ENCODE measurements at places on chromosomes 1 and 21. TPM values are rescaled to one million over a fixed set of nuclear protein-coding genes. Genes with fewer than 3 reads are reported as not detected.

DNA sequence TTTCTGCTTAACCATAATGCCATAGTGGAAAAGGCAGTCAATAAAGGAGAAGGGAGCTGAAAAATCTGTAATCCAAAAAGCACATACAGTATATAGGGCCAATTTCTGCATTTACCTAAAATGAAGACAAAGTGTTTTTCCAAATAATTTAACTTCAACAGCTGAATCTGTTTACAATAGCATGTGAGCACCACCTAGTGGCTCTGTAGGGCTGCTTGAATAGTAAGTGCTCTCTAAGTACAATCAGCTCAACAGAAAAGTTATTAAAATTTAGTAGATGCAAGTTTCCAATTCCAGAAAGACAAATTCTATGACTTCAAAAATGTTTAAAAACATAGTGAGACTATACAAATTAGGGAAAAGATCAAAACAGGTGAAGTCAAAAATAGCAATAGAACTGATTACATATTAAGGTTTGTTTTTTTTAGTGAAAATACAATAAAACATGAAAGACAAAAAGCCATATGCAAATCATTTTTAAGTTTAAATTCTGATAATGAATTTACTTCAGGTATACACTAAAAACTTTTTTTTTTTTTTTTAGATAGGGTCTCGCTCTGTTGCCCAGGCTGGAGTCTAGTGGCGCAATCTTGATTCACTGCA lies 220.0 kb downstream of the SETD4 start:
- H3K36me3 ChIP-seq: no peaks in the 10 kb centered on the region
- DNase-seq: no peak
- H3K27me3 ChIP-seq: no peaks in the 10 kb centered on the region
- no peaks in the 10 kb centered on the region for H3K4me1 ChIP-seq
- H3K4me3 ChIP-seq: no peak overlapping the region
- H3K27ac ChIP-seq: no peak overlapping the region

DNA sequence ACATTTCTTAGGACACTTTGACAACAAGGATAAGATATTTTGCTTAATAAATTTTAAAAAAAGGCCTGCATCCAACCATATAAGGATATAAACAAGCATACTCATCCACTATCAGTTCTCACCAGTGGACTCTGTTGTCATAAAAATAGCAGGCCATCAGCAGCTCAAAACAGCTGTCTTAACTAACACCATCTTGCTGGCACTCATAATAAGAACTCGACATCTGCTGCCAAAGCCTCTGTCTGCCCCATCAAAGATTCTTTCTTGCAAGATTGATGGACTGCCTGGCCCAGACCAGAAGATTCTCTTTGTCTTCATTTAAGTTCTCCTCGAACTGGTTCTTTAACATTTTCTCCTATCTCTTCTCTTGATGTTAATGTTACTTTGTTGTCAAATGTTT lies 10.1 kb downstream of the JMJD4 start:
- H3K27ac ChIP-seq: no peak overlapping the region
- no peak for DNase-seq
- peaks cover 5% of the 10 kb centered on the region for H3K4me1 ChIP-seq
- H3K27me3 ChIP-seq: no peaks in the 10 kb centered on the region
- no peaks in the 10 kb centered on the region for H3K36me3 ChIP-seq
- H3K4me3 ChIP-seq: no peak overlapping the region

GRCh38 chr1:167454304-167454893 lies 63.9 kb downstream of the CD247 start:
- peaks cover 25% of the 10 kb centered on the region for H3K27me3 ChIP-seq
- no peaks in the 10 kb centered on the region for H3K36me3 ChIP-seq
- no peak overlapping the region for H3K27ac ChIP-seq
- DNase-seq: no peak

DNA sequence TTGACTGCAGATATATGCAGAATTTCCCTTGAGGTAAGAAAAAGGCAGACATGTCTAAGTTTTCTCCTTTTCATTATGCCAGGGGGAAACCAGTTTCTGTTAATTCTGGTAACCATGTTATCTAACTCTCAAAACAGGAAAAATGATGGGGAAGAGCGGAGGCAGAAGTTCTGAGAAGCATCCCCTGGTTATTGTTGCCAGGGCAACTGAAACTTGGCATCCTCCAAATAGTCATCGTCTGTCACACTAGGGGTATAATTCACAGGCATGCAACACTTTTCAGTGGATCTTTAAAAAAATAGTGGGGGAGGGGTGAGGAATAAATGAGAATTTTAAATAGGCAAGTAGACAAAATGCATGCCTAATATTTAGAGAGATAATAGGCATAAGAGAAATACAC lies 715.3 kb upstream of the CXADR start:
- no peaks in the 10 kb centered on the region for H3K27me3 ChIP-seq
- H3K4me1 ChIP-seq: no peaks in the 10 kb centered on the region
- no peaks in the 10 kb centered on the region for H3K36me3 ChIP-seq
- DNase-seq: no peak

TDRD5 gene
- total RNA-seq: 1.3 TPM

- peak overlapping the region; percentile 69 for H3K27ac ChIP-seq
- peak overlapping the region; percentile 36 for H3K4me3 ChIP-seq
- peaks cover 27% of the 10 kb centered on the region for H3K36me3 ChIP-seq
- peaks cover 49% of the 10 kb centered on the region for H3K4me1 ChIP-seq
- DNase-seq: peak; percentile 72
These were observed 9.4 kb downstream of the EPHA2 start for GRCh38 chr1:16146279-16147155.

MNDA gene
- not detected for total RNA-seq

KRTAP19-2 gene
- not detected for total RNA-seq

CR2 gene
- total RNA-seq: 4.1 TPM

DNA sequence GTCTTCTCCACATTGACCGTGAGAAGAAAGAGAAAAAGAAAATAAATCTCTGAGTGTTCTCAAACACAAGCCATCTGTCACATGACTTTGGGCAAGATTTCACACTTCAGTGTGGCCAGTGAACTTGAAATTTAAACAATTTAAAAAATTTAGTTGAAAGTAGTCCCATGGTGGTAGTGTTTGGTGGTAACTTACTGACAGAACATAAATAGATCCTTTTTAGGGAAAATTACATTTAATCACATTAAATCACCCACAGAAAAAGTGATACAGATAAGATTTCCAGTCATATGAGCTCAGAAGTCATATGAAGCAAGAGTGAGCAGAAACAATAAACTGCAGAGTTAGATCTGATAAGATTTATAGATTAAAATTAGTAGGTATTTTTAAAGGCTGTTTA lies 31.9 kb upstream of the SGIP1 start:
- no peaks in the 10 kb centered on the region for H3K4me1 ChIP-seq
- no peaks in the 10 kb centered on the region for H3K27me3 ChIP-seq
- H3K27ac ChIP-seq: no peak overlapping the region
- H3K36me3 ChIP-seq: no peaks in the 10 kb centered on the region
- H3K4me3 ChIP-seq: no peak overlapping the region

CHODL gene
- total RNA-seq: 0.73 TPM

DNA sequence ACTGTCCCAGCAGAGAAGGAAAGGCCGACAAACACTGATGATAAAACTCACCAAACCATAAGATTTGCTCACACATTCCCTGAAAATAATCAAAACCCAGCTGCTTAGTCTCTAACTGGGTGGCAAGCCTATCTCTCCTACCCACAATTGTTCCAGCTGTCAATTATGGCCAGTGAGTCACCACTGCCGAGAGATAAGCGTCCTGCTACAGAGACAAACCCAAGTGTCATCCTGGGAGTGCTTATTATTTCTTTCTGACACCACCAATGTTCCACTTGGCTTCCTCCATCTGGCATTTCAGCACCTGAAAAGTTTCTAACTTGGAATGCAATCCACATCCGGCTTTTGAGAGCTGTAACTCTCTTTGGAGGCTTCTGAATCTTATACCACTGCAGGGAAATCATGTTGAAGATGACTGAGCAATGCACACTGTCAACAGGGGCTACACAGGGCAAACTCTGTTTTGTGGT lies 51.5 kb upstream of the VAV3 start:
- DNase-seq: no peak
- no peak overlapping the region for H3K27ac ChIP-seq
- H3K4me1 ChIP-seq: no peaks in the 10 kb centered on the region
- no peaks in the 10 kb centered on the region for H3K27me3 ChIP-seq
- no peak overlapping the region for H3K4me3 ChIP-seq

- no peaks in the 10 kb centered on the region for H3K36me3 ChIP-seq
- H3K27me3 ChIP-seq: no peaks in the 10 kb centered on the region
- H3K4me3 ChIP-seq: no peak overlapping the region
- no peak overlapping the region for H3K27ac ChIP-seq
- H3K4me1 ChIP-seq: no peaks in the 10 kb centered on the region
These were observed 55.9 kb downstream of the NENF start for GRCh38 chr1:212488436-212489283.

BTBD8 gene
- total RNA-seq: 1.8 TPM

- no peaks in the 10 kb centered on the region for H3K36me3 ChIP-seq
- DNase-seq: peak; percentile 84
- peaks cover 7% of the 10 kb centered on the region for H3K4me1 ChIP-seq
- H3K27me3 ChIP-seq: no peaks in the 10 kb centered on the region
- peak overlapping the region; percentile 59 for H3K27ac ChIP-seq
These were observed 738.5 kb upstream of the CHRM3 start for GRCh38 chr1:238647877-238648276.

DNA sequence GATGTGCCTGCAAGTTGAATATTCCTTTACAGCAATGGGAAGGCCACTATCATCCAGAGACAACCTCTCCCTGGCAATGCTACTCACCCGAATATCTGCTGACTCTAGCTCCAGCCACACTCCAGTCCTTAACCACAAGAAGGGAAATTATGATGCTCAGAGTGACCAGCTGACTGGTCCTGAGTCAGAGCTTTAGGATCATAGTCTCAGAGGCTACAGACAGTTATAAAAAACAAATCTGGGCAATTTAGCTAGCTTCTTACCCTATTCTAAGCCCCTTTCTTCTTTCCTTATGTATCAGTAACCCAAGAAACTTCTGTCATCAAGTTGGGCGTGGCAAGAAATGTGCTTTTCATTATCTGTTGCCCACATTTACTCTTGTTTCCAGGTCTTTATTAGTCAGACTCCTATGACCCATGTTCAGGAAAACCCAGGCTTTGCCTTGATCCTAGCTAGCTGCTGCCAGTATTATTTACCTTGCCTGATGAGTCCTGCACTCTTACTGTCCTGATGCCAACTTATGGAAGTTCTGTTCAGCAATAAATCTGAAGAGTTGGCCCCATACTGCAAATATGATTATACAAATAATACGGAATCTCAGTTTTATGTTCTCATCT lies 207.0 kb downstream of the TTLL7 start:
- DNase-seq: no peak
- H3K27me3 ChIP-seq: no peaks in the 10 kb centered on the region
- H3K27ac ChIP-seq: no peak overlapping the region
- H3K36me3 ChIP-seq: no peaks in the 10 kb centered on the region
- H3K4me1 ChIP-seq: no peaks in the 10 kb centered on the region

DNA sequence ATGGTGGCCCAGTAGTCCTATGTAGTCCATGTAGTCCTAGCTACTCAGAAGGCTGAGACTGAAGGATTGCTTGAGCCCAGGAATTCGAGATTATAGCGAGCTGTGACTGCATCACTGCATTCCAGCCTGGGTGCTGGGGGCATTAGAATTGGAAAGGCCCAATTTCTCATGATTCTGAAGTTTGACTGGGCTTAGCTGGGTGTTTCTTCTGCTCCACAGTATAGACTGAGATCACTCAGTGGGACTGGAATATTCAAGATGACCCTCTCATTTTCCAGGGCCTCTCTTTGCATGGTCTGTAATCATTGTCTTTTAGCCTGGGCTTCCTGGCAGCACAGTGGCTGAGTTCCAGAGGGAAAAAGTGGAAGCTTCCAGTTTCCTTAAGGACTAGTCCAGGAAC lies 26.2 kb downstream of the MROH7 start:
- no peak overlapping the region for H3K4me3 ChIP-seq
- no peaks in the 10 kb centered on the region for H3K4me1 ChIP-seq
- no peaks in the 10 kb centered on the region for H3K36me3 ChIP-seq
- no peaks in the 10 kb centered on the region for H3K27me3 ChIP-seq
- H3K27ac ChIP-seq: no peak overlapping the region

DNA sequence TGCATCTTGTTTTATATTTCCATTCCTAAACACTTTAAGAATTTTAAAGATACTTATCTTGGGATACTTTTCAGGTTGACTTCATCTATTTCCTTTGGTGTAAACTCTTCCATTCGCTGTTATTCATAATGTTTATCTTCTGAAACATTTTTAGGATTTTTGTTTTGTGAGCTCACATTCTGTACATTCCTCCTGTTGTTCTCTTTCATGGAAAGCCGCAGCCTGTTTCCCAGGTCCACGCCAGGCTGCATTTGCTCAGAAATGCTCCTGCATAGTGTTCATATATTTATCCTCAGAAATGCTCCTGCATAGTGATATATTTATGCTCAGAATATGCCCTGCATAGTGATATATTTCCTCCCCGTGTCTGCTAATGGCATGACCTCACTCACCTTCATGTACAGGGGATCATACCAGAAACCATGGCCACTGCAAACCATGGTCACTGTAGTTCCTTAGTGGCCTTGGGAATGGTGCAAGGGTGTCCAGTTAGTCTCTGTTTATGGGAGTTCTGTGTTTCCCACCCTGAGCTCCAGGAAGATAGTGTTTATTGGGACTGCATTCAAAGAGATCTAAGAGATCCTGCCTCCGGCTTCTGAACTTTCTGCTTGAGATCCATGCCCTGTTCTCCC lies 153.9 kb upstream of the GREM2 start:
- no peak for DNase-seq
- no peaks in the 10 kb centered on the region for H3K36me3 ChIP-seq
- no peaks in the 10 kb centered on the region for H3K27me3 ChIP-seq
- H3K27ac ChIP-seq: no peak overlapping the region
- no peaks in the 10 kb centered on the region for H3K4me1 ChIP-seq
- no peak overlapping the region for H3K4me3 ChIP-seq

GRCh38 chr1:213728593-213729536 lies 258.9 kb upstream of the PROX1 start:
- no peak overlapping the region for H3K27ac ChIP-seq
- no peaks in the 10 kb centered on the region for H3K36me3 ChIP-seq
- H3K4me3 ChIP-seq: no peak overlapping the region
- no peak for DNase-seq

All from H1 (cell line).